ENCODE measurements at places on chromosomes 3 and 15. TPM values are rescaled to one million over a fixed set of nuclear protein-coding genes. Genes with fewer than 3 reads are reported as not detected.

Gene FAM162A
- 13.0 TPM for total RNA-seq

Gene FGF7
- total RNA-seq: 7.3 TPM

Gene TM6SF1
- 28.7 TPM for total RNA-seq

Gene THSD4
- total RNA-seq: 15.7 TPM

Gene LRRC49
- 11.0 TPM for total RNA-seq

Gene PFN2
- total RNA-seq: 142 TPM

Gene FSD2
- total RNA-seq: 26.6 TPM

Measured in skeletal muscle tissue (tissue), 5 donors.